ENCODE measurements at places on chromosomes 1 and 21. TPM values are rescaled to one million over a fixed set of nuclear protein-coding genes. Genes with fewer than 3 reads are reported as not detected.

The ZSWIM5 gene
- total RNA-seq = 0.51 TPM

The SEC16B gene
- total RNA-seq = 5.7 TPM

The VANGL2 gene
- 8.0 TPM for total RNA-seq

The IRF6 gene
- total RNA-seq = not detected

The PLEKHA6 gene
- total RNA-seq = 1.4 TPM

The LPGAT1 gene
- 50.7 TPM for total RNA-seq

The PIGP gene
- total RNA-seq = 15.0 TPM

The MKNK1 gene
- total RNA-seq = 24.5 TPM

All from chondrocyte (in vitro differentiated cells).